Testis (tissue), 5 donors: ENCODE measurements at places on chromosomes 11 and 22. TPM values are rescaled to one million over a fixed set of nuclear protein-coding genes. Genes with fewer than 3 reads are reported as not detected.
A peak's percentile ranks its signal among the peaks of the same experiment; 100 is the strongest.

RTN4RL2 gene
- 2.5 TPM for total RNA-seq

GRAP2 gene
- 6.1 TPM for total RNA-seq

RASSF10 gene
- 6.3 TPM for total RNA-seq

CRYAB gene
- 20.6 TPM for total RNA-seq

IL10RA gene
- 7.6 TPM for total RNA-seq

CRYBA4 gene
- 2.3 TPM for total RNA-seq

CHST1 gene
- total RNA-seq: 10.6 TPM

MAP6 gene
- total RNA-seq: 17.8 TPM

TRIM48 gene
- not detected for total RNA-seq

DNA sequence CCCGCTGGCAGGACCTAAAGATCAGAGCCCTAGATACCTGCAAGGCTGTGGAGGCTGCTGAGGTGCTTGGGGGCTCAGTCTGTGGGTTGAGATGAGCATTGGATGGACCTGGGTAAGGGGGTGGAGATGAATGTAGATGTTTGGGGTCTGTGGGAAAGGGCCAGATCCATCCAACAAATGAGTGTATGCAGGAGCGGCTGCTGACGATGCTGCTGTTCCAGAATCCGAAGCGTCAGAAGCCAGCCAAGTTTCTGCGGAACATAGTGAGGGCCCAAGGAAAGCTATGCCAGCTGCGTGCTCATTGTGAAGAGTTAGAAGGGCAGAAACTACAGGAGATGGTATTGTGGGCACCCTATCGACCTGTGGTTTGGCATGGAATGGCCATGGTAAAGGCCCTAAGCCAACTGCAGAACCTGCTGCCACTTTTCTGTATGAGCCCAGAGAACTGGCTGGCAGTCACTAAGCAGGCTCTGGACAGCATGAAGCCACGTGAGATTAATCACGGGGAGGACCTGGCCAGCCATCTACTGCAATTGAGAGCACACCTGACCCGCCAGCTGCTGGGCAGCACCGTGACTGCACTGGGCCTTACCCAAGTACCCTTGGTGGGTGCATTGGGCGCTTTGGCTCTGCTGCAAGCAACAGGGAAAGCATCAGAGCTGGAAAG is 36.6 kb downstream of the RRP8 start:
- no peak for DNase-seq

DNA sequence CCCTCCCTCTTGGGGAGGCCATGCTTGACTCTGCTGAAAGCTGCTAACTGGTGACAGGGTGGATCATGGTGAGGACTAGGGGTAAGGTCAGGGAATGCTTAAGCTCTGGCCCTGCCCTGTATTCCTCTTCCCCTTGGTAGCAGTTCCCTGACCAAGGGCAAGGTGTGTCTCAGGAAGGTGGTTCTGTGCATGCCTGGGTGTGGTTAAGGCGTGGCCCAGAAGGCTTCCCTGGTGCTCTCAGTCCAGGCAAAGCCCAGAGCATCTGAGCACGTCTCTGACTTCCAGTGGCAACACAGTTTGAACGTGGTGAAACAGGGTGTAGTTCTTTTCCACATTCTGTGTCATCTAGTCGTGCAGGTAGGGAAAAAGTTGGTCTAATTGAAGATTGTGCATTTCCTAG is 53.1 kb upstream of the HORMAD2 start:
- no peak for DNase-seq

DNA sequence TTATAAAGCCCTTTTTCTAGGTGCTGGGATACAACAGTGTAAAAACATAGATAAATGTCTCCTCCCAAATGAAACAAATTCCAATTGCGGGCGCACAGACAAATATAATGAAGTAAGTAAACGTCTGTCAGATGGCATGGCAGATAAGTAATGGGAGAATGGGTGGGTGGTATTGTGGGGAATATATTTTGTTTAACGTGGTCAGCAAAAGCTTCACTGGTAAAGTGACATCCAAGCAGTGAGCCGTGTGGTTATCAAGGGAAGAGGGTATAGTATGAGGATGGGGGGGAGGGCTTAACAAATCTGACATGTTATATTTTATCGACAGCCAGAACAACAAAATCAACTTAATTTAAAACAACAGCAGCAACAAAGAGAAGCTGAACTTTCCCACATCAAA is 1.2 kb downstream of the SVIP start:
- no peak for DNase-seq

DNA sequence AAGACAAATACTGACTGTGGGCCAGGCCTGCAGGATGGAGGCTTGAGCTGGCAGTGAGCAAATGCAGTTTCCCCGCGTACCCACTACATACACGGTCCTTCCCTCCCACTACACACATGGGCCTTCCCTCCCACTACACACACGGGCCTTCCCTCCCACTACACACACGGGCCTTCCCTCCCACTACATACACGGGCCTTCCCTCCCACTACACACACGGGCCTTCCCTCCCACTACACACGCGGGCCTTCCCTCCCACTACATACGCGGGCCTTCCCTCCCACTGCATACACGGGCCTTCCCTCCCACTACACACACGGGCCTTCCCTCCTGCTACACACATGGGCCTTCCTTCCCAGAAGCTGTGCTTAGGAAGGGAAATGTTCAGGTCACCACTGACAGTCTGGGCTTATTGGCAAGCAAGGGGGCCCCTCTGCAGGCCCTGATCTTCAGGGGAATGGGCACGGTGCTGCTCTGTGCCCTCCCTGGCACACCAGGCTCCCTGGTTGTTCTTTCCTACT is 10.8 kb downstream of the DNAL4 start:
- no peak for DNase-seq

DNA sequence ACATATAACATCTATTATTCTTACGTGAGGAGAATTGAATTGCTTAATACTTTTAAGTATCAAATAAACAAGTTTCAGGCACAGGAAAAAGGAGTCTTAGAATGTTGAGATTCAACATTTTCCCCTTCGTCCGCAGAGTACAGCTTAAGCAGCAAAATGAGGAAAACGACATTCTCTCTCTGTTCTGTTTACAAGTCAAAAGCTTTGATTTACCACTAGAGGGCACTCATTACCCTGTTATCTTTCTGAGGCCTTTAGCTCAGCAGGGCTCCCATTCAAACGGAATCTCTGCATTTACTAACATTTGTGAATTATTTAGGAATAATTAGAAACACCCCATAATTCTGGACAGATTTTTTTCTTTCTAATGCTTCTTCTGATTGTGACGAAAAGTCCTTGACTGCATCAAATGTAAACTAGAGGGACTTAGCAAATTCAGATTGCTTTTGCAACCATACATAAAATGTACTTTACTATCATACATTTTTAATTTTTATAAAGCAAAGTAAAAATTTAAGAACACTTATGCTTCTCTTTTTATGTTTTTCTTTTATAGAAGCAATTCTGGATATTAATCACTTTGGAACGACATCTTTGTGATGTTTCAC is 75.0 kb downstream of the JRKL start:
- DNase-seq: no peak

- no peak for DNase-seq
Measured at GRCh38 chr22:48869161-48869560, 958.5 kb downstream of the BRD1 start.

DNA sequence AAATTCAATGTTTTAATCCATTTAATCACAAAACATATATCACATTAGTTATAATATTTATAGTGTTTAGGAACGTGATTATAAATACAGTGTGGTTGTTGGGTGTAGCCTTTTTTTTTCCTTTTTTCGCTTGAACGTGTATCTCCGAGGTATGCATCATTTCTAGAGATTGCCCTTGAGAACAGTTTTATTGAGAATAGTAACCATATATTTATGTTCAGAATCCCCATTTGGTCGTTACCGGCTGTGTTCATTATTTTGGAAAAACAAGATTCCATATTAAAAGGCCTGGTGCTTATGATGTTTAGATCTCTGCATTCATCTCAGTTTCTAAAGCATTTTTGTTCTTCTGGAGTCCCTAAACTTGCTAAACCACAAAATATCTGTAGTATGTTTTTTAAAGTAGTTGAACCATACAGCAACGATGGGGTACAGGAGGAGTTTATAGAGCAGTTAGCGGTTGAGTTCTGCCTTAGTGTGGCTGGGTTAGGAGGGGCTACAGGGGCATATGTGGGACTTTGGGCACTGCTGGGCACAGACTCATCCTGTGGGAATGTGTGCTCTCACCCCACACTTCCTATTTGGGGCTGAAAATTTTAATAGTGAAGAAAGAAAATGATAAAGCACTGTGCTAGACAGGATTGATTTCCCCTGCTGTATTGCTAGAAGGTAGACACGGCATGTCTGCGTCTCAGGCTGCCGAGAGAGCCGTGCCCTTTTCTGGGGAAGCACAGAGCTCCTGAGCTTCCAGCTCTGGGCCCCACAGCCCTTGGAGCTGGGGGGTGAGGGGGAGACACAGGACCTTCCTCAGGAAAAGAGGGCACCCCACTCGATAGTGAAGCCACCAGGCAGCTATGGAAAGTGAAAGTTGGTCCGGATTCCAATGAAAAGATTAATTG is 81.5 kb upstream of the PPARA start:
- DNase-seq: peak; percentile 22

DNA sequence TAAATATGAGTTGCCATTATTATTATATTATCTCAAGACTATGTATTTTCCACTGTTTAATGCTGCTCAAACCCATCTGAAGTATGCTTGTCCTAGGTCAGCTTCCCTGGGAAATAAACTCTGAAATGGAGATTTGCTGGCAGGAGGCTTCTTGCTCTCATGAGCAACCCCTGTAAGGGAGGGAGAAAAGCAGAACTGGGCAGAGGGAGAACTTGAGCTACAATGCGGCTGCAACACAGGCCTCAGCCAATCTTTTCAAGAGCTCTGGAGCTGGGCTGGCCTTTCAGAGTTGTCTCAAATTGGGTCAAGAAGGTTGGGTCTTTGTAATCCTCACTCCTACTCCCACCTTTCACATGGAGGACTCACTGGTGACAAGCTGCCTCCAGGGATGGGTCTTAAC is 412.6 kb downstream of the TENM4 start:
- DNase-seq: no peak

- DNase-seq: no peak
Measured at GRCh38 chr22:27358096-27358870, 443.3 kb downstream of the MN1 start.

GRCh38 chr11:85347291-85347690 is 279.9 kb downstream of the DLG2 start:
- DNase-seq: no peak

DNA sequence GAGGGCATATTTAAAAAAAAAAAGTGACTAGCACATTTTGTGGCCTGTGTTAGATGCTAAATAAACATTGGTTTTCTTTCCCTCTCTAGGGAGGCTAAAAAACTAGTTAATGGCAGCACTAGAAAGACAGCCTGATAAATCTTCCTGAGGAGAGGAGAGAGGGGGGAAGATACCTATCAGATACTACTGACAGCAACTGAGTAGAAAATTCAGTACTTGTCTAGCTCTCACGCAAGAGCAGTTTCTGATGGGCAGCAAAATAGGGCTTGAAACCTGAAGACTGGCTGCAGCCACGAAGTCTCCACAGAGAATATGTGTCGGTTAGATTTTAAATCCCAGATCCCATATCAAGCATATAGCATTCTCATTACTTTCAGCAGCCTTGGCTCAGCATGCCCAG is 388.2 kb downstream of the KCNA4 start:
- no peak for DNase-seq

DNA sequence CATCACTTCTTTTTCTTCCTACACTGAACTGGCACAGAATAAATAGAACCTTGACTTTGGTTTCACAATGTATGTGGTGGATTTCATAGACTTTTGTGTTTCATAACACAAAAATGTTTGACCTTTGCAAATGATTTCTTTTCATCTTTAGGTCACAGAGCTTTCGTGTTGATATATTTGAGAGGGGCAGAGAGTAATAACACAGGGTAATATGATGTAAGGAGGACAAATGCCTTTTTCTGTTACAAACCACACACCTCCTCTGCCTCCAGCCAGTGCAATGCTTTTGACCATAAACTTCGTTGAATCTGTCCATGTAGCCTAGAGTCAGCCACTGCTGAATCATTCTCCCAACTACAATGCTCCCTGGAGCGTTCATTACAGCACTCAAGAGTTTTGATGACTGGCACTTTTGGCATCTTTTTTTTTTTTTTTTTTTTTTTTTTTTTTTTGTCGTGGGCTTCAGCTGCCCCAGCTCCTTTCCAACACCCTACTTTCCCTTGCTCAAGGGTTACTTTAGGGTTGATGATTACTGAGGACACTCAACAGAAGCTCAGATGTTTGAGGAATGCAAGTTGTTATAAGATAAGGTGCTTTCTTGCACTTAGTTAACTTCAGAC is 11.4 kb upstream of the CAT start:
- DNase-seq: no peak

DNA sequence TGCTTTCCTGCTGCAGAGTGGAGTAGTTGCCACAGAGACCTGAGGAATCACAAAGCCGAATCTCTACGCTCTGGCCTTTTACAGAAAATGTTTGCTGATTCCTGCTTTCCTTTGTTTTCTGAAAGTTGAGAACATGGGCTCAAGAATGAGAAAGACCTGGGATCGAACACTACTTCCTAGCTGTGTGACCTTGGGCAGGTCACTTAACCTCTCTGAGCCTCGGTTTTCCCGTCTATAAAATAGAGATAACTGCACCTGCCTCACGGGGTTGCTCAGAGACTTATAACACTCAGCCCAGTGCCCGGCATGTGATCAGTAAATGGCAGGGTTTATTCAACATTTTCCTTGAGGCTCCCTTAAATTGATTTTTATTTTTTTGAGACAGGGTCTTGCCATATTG is 70.9 kb upstream of the ALX4 start:
- no peak for DNase-seq

DNA sequence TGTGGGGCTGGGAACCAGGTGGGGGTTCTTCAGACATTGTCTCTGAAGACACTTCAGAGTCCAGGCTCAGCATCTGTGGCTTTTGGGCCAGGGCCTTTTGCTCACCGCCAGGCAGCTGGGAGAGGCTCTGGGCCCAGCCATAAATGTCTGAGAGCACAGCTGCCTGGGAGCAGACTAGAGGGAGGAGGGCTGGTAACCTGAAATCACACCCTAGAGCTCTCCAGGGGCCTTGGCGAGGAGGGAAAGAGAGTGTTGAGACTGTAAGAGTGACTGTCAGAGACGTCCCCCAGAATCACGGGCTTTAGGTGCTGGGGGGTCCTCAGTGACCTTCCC is 4.1 kb downstream of the TRABD start:
- DNase-seq: no peak

- DNase-seq: peak; percentile 67
Measured at GRCh38 chr11:92886243-92886905, 83.1 kb upstream of the MTNR1B start.

DNA sequence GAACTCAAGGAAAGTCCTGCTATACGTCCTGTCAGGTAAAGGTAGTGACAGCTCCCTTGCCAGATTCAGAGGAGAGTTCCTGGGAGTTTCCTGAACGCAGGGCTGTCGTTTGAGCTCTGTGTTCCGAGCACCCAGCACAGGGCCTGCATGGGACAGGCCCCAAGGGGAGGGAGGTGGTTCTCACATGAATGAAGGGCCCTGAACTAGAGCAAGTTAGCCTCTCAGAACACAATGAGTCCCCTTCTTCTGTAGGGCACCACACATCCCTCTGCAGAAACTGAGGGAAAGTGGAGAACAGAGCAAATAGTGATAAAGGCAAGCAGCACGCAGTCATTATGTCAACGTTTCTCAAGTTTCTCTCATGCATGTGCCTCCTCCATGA is 35.3 kb downstream of the NEU3 start:
- DNase-seq: no peak

- no peak for DNase-seq
Measured at GRCh38 chr22:39173787-39174497, 21.5 kb upstream of the CBX7 start.

GRCh38 chr22:27377501-27378295 is 423.9 kb downstream of the MN1 start:
- peak; percentile 50 for DNase-seq
